Mucosa of gallbladder (tissue), 1 donor: ENCODE measurements at places on chromosomes 5 and 9. TPM values are rescaled to one million over a fixed set of nuclear protein-coding genes. Genes with fewer than 3 reads are reported as not detected.

The ARL14EPL gene
- not detected for total RNA-seq

The ALDH1A1 gene
- total RNA-seq, result 452 TPM

DNA sequence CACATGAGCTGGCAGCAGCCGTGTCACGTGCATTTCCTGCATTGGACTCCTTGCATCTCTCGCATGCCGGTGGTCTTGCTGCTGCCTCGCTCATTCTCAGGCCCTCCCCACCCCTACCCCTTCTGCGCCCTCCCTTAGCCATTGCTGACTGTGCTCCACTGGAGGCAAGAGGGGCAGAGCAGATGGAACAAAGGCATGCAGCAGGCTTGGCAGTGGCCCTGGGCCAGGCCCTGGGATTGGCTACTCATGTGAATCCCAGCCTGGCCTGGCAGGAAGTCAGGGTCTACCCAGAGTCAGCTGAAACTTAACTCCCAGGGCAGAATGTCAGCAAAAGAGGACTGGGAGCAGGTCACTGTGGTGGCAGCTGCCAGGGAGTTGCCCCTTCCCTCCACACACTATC lies 62.3 kb downstream of the TSTD2 start:
- DNase-seq, result peak; percentile 32

- no peak for DNase-seq
These were observed 92.8 kb upstream of the ELL2 start for GRCh38 chr5:96054311-96055030.

GRCh38 chr9:89352874-89353649 lies 34.8 kb downstream of the SECISBP2 start:
- no peak for DNase-seq

DNA sequence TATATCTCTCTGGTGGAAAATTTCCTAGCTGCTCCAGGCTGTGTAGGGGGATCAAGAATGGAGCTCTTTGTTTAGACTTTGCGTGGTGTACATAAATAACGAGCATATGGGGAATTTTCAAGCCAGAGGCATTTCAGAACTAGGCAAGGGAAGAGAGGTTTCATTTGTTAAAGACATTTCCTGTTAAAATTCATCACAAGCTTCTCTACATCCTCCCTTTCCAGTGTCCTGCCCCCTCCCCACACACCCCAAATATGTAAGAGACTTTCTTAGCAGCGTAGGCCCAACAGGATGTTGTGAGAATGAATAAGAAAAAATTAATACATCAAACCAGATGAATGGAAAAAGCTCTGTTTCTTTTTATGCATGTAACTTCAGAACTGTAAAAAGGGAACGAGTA lies 150.3 kb downstream of the GPBP1 start:
- DNase-seq, result no peak

The CNTLN gene
- 5.4 TPM for total RNA-seq

The LPAR1 gene
- 16.7 TPM for total RNA-seq

DNA sequence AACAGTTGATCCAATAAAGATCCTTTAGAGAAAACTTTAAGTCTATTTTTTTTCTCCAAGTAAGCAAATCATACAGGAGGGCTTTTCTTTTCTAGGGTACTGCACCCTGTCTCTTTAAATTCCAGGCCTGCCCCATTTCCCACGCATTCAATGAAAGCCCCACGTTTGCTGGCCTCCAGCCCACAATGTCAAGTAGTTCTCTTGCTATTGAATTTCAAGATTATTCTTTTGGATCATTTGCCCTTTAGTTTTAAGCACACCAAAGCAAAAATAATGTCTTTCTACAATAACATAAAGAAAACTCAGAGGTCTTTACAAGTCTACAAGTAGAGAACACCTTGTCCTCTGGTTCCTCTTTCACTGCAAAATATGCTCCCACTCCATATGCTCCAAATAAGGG lies 15.6 kb downstream of the MLLT3 start:
- DNase-seq, result no peak

The CLINT1 gene
- total RNA-seq, result 166 TPM

The BRINP1 gene
- 0.46 TPM for total RNA-seq

DNA sequence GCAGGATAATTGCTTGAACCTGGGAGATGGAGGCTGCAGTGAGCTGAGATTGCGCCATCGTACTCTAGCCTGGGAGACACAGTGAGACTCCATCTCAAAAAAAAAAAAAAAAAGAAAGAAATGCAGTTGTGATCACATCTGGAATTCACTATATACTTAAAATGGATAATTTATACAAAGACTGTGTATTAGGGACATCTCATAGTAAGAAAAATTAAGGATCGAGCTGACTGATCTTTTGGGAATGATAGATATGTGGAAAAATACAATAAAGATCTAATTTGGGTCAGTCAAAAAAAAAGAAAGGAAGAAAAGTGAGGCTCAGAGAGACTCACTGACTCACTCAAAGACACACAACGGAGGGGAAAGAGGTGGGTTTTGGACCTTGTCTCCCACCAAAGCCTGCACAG lies 73.2 kb upstream of the STXBP1 start:
- no peak for DNase-seq

The SLC46A2 gene
- total RNA-seq, result 0.14 TPM

DNA sequence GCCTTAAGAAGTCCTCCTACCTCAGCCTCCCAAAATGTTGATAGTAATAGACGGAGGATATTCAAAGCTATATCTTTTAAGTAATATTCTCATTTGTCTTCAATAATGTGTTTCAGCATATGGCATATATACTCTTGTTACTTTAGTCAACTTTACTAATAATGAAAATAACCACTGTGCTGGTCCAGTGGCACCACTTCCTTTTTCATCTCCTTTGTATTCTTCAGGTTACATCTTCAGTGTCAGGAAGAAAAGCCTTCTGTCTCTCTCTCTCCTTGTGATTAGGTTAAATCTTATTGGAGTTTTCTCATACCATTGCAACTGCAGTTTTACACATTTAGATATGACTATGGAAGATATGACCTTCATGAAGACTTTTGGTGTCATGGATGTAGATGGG lies 31.3 kb downstream of the PARP8 start:
- DNase-seq, result no peak

The SLC34A3 gene
- 0.49 TPM for total RNA-seq

The AGXT2 gene
- total RNA-seq, result 6.6 TPM

The ANGPTL2 gene
- 55.2 TPM for total RNA-seq

- peak; percentile 79 for DNase-seq
These were observed 15.6 kb upstream of the SLC6A19 start for GRCh38 chr5:1185629-1186350.

The PCDHA6 gene
- total RNA-seq, result 2.0 TPM

- DNase-seq, result no peak
These were observed 100.9 kb downstream of the F2RL2 start for GRCh38 chr5:76522103-76522935.

The ZSWIM6 gene
- 23.5 TPM for total RNA-seq

DNA sequence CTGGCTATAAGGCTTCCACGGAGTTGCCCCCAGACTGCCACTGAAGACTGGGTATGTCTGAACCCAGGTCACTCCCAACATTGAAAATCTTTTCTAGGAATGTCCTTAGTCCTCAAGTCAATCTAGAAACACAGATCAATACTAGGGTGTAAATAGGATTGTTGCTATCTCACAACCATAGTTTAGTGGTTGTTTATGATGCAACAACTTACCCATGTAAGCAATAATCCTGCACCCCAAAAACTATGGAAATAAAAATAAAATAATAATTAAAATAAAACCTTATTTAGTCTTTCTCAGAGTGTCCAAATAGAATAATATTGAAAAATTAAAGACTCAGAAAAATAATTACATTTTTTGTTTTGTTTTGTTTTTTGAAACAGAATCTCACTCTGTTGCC lies 66.3 kb upstream of the FUBP3 start:
- DNase-seq, result no peak

The SHISAL2B gene
- total RNA-seq, result not detected

GRCh38 chr9:5557606-5558587 lies 47.6 kb downstream of the PDCD1LG2 start:
- DNase-seq, result no peak

- DNase-seq, result no peak
These were observed 1.8 kb upstream of the MACROH2A1 start for GRCh38 chr5:135400866-135401265.

GRCh38 chr9:16899606-16900005 lies 29.1 kb upstream of the BNC2 start:
- no peak for DNase-seq

GRCh38 chr5:68077349-68077894 lies 138.1 kb upstream of the PIK3R1 start:
- no peak for DNase-seq

The LHX2 gene
- total RNA-seq, result 0.17 TPM

GRCh38 chr5:158381614-158382160 lies 522.7 kb upstream of the CLINT1 start:
- no peak for DNase-seq

The VCAN gene
- 43.5 TPM for total RNA-seq

- DNase-seq, result no peak
These were observed 104.3 kb downstream of the FGF18 start for GRCh38 chr5:171523781-171524180.

- DNase-seq, result no peak
These were observed 157.7 kb upstream of the POU5F2 start for GRCh38 chr5:93899026-93899600.

The PCDHA9 gene
- total RNA-seq, result 0.29 TPM

GRCh38 chr5:126332326-126332725 lies 90.9 kb upstream of the GRAMD2B start:
- DNase-seq, result no peak

DNA sequence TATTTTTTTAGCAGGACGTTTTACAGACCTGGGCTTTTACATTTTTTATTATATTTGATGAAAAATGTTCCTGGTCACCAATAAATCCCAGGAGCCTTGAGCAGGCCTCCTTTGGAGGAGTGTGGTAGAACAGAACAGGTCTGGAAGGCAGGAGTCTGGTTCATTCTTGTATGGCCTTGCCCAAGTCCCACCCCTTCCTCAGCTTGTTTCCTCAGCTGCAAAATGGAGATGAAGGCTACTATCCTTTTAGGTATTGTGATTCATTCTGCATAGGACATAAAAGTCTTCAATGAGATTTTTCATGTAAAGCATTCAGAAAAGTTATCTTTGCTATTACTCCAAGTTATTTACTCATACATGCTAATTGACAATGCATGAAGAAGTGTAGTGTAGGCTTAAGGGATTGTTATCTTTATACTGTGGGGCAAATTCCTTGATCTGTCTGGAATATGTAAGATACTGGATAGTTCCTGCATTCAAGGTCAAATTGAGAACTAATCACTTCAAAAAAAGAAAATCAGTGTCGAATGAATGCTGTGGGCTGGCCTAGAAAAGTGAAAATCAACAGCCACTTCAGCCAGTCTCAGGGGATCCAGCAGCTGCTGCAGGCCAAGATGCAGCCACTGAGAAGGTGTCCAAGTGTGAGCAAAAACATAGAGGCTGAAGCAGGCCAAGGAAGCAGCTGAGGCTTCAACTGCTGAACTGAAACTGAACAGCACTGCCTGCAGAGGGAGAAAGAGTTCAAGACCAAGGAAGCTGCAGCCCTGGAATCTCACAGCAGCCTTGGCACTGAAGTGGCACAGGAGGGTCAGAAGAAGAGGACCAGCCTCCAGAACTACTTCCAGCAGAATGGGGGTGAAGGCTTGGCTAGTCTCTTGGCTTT lies 15.5 kb upstream of the SLC36A3 start:
- DNase-seq, result peak; percentile 55

The KIF2A gene
- total RNA-seq, result 31.1 TPM

The TAF11L5 gene
- total RNA-seq, result not detected

The KCNMB1 gene
- total RNA-seq, result 20.9 TPM
